LoVo (cell line): ENCODE measurements at places on chromosomes 12 and 14.

GRCh38 chr14:71749613-71750238, 182.5 kb upstream of the RGS6 start:
- DNase-seq, result no peak

- no peak for DNase-seq
Measured at GRCh38 chr12:54387114-54387467, 2.6 kb upstream of the ZNF385A start.

GRCh38 chr14:74176400-74176793, 62.9 kb upstream of the VSX2 start:
- DNase-seq, result no peak

DNA sequence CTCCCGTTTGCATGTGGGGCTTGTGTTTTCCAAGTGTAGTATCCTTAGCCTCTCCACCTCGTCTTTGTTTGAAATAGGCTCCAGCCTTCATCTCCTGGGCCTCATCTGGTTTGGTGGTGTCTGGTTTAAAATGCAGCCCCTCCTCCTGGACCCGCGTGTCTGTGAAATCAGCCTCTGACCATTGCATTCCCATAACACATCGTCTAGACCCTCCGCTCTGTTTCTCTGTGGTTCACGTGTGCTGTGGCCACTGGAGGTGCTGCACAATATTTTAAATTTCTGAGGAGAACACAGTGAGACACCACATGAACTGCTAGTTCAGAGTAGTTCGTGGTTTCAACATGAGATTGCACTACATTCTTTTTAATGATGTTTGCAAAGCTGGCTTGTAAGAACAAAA, 35.6 kb downstream of the UBE3B start:
- DNase-seq, result no peak

DNA sequence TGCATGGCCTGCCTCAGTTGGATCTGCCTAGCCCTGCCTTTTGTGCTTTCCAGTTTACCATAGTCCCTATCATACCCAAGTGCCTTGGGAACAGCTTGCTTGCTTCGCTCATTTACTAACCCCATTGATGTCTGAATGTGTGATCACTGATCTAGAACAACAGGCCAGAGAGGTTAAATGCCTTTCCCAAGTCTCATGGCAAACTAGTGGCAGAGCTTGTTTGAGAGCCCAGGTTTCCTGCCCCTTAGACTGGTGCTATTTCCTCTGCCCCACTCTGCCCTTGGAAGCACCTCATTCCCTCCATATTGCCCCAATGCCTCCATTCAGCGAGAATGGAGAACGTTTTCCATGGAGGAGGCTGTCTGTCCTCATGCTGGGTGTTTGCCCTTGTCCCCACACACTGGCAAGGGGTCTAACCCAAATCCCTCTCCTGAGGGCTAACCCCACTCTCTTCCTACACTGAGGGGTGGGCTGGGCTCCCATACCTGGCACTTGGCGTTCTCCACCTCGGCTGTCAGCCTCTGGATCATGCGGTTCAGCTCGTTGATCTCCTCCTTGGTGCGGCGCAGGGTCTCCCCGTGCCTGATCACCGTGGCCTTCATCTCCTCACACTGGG, 19.8 kb downstream of the KRT7 start:
- DNase-seq, result no peak

DNA sequence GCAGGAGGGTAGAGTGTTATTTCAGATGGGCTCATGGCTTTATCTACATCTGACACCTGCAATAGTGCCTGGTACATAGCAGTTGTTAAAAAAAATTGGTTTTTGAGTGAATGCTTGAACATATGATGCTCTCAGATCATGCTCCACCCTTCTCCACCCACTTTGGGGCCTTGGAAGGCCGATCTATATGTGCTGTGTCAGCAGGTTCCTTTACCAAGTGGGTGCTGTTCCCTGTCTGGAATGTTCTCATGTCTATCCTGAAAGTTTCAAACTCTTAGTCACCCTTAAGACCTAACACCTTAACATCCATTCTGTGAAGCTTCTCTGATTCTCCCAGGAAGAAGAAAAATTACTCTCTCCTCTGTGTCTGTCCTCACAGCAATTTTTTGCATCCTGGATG, 556.3 kb upstream of the TBX3 start:
- no peak for DNase-seq

DNA sequence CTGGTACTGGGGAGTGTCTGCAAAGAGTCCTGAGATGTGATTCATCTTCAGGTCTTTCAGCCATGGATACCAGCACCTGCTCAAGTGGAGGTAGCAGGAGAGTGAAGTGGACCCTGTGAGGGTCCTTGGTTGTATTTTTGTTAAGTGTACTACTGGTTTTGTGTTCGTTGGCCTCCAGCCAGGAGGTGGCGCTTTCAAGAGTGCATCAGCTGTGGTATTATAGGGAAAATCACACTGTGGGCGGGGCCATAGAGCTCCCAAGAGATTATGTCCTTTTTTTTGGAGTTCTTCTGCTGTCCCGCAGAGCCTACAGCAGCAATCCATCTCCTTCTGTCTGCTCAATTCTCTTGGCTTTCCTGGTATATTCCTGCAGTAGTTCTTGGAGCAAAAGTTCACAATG, 66.8 kb downstream of the SPATA7 start:
- DNase-seq, result no peak

GRCh38 chr14:75876530-75876929, 105.3 kb downstream of the TGFB3 start:
- DNase-seq, result no peak

DNA sequence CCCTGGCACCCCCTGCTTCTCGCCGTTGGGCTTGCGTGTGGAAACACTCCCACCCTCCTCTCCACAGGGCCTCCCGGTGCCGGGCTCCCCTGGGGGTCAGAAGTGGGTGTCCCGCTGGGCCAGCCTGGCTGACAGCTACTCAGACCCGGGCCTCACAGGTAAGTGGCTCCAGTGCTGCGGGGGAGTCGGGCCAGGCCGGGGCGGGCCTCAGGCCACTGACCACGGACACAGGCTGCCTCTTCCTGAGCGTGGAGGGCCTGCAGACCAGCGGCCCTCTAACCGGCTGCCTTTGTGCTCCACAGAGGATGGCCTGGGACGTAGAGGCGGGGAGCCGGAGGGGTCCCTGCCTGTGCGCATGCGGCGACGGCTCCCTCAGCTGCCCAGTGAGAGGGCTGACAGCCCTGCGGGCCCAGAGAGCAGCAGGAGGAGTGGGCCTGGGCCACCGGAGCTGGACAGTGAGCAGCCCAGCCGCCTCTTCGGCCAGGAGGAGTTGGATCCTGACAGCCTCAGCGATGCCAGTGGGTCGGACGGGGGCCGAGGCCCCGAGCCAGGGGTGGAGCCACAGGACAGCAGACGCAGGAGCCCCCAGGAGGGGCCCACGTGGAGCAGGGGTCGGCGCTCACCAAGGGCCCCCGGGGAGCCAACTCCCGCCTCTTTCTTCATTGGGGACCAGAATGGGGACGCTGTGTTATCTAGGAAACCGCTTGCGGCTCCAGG, 21.1 kb downstream of the CEP170B start:
- DNase-seq, result no peak

- DNase-seq, result no peak
Measured at GRCh38 chr12:87310126-87310525, 719.1 kb downstream of the C12orf50 start.

DNA sequence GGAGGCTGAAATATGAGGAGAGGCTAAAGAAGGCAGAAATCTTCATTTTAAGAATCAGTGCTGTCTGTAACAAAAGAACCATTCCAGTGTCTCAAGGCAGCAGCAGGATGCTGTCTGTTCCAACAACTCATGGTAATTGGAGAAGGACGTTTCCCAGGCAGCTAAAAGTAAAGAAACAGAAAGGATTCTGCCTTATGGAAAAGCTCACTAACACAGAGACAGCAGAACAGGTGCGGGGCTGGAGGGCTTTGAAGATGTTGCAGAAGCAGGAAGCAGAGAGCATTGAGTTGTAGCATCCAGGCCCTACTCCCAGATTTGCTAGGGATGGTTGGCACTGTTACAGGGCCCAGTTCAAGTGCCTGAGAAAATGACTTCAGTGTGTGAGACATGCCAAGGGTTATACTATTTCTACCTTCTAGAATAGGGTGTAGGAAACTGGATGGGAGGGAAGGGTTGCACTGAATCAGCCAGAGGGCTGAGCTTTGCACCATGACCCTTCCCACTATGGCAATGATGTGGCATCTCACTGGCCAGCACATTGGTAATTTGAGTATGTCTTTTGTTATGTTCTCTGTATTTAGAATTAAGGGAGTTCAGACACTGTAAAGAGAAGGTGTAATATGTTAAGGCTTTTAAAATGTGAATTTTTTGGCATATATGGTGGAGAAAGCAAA, 160.0 kb upstream of the FBXO33 start:
- no peak for DNase-seq

- no peak for DNase-seq
Measured at GRCh38 chr12:118370601-118371000, 2.1 kb downstream of the TAOK3 start.

GRCh38 chr14:59787045-59787674, 83.4 kb downstream of the RTN1 start:
- DNase-seq, result no peak

DNA sequence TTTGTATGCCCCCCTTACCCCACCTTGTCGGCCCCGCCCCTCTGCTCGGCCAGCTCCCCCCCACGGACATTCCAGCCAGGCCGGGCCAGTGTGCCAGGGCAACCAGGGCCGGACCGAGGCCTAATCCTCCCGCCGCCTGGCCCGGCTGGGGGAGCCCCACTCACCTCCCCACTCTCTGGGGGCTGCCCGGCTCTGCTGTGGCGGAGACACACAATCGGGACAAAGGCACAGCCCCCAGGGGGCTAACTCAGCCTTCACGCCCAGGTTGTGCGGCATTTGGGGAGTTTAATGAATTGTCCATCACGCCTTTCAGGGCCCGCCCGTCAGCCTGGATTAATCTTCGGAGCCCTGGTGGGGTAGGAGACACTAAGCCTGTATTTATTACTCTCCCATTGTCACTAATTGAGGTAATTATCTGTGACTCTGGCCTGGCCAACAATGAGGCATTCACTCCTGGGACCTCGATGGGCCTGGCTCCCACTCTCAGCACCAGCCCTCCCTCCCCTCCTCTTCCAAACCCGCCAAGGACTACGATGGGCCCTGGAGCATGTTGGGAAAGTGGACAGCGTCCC, 8.7 kb downstream of the WNT1 start:
- DNase-seq, result no peak

DNA sequence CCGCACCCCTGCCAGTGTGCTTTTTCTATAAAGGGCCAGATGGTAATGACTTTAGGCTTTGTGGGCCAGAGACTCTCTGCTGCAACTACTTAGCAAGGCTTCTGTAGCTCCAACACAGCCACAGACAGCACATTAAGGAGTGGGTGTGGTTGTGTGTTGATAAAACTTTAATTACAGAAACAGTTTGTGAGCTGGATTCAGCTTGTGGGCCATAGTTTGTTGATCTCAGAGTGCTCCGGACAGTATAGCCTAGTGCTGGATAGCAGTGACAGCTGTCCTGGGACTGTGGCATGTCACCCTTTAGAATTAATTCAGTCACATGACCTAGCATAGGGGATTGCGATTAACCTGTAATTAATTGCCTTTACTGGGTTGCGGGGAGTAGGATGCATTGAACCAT, 109.7 kb downstream of the ZNF664 start:
- no peak for DNase-seq

DNA sequence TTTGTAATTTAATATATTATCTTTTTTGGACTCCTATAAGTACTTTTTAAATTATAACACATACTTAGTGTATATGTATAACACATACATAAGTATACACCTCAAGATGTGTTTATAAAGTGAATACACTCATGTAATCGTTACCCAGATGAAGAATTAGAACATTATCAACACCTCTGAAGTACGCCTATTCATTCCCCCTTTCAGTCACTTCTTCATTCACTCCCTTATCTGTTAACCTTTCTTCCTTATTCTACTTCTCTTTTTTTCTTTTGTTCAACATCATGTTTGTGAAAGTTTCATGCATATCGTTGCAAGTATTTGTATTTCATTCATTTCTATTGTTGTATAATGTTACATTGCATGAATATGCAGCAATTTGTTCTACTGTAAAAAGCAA, 98.5 kb downstream of the ARID2 start:
- DNase-seq, result no peak

GRCh38 chr14:40656311-40656710, 950.4 kb upstream of the LRFN5 start:
- DNase-seq, result no peak

DNA sequence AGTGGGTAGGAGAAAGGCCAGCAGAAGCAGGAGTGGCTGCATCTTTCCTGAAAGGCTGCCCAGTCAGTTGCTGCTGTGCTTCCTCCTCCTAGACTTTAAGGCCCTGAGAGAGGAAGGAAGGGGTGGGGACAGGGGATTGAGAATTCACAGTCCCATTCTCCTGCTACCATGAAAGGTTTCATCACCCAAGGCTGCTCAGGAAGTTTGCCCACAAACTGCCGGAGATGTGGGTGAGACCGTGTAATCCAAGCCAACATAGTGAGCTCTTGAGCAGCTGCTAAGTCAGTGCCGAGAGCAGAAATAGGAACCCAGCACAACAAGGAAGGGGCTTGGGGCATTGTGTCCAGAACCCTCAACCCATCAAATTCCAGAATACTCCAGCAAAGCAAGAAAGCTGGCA, at the start of gene CTSG:
Gene CTSG, minus strand, starts transcription at position 69 of the 400 bp plus-strand sequence. Its CDS starts 27 bp downstream, at position 42.
- no peak for DNase-seq

GRCh38 chr14:81018684-81019083, 63.3 kb downstream of the TSHR start:
- no peak for DNase-seq

DNA sequence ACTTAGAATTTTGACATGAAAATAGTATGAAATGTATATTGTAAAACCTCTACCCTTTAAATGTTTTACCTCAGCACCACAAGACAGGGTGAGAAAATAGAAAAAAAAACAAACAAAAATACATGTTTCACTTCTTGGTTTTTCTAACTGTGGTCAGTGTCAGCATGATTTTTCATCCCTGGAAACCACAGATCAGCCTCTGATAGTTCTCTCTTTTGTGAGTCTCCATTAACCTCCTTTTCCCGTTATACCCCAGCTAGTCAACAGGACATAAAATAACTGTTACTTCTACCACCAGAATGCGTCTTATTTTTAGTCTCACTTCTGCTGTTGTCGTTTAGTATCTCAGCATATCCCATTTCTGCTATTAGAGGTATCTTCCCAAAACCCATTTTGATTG, 48.3 kb upstream of the KCNMB4 start:
- DNase-seq, result no peak

DNA sequence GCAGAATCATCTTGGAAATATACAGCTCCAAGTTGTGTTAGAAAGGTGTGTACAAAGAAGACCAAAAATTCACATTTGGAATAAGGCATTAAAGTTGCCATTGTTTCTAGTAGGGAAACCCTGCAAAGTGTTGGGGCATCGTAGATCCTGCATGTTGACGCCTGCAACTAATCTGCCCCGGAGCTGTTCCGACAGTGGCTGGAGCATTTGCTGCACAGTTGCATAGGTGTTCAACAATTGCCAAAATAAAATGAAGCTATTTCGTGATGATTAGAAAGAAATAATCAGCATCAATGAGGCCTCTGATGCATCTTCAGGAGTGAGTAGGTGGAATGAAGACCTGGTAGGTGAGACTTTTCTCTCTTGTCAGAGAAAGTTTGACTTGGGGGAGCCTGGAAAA, 47.3 kb downstream of the DAD1 start:
- DNase-seq, result no peak
